ENCODE measurements at places on chromosomes 6 and 20.
A peak's percentile ranks its signal among the peaks of the same experiment; 100 is the strongest.

DNA sequence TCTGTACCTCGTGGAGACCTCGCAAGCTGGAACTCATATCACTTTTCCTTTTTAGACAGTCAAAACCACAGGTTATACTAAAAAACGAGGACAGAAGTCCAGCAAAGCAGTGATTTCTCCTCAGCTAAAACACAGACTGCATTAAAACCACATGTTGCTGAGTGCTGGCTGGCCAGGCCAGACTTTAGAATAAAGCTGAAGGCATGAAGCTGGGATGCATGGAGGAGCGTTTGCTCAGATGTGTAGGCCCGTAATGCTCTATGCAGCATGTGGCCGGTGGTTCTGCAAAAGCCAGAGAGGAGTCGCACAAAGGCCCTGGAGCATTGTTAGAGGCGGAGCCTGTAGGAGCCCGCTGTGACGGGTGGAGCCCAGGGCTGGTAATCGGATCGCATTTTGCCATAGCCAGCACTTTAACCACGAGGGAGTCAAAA lies 83.6 kb downstream of the SMOC2 start:
- DNase-seq = no peak

DNA sequence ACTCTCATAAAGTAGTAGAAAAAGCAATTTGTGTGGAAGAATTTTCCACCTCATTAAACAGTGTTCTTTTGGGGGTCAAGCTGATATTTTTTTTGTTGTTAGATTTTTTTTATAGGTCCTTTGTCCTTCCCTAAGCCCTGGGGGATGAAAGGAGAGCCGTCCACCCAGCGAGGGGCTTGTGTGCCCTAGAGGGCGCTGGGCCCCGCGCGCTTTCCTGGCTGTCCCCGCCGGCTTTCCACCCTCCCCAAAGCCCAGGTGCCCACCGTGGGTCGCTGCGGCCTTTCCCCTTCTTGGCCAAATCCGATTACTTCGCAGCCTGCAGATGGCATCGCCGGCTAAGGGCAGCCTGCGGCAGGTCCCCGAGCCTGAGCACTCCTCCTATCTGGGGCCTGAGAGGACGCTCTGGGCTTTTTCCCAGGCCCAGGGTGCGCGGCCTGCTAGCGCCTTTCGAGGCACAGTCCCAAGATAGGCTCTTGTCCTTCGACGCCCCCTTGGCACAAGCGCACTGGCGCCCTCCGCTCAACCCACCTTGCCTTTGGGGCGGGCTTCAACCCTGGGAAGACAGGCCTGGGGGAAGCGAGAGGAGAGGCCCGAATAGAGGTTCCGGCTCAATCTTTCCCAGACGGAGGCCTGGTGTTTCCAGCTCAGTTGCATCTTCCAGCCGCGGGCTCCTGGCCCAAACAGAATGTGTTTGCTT lies 33.6 kb downstream of the TFAP2A start:
- DNase-seq = no peak

DNA sequence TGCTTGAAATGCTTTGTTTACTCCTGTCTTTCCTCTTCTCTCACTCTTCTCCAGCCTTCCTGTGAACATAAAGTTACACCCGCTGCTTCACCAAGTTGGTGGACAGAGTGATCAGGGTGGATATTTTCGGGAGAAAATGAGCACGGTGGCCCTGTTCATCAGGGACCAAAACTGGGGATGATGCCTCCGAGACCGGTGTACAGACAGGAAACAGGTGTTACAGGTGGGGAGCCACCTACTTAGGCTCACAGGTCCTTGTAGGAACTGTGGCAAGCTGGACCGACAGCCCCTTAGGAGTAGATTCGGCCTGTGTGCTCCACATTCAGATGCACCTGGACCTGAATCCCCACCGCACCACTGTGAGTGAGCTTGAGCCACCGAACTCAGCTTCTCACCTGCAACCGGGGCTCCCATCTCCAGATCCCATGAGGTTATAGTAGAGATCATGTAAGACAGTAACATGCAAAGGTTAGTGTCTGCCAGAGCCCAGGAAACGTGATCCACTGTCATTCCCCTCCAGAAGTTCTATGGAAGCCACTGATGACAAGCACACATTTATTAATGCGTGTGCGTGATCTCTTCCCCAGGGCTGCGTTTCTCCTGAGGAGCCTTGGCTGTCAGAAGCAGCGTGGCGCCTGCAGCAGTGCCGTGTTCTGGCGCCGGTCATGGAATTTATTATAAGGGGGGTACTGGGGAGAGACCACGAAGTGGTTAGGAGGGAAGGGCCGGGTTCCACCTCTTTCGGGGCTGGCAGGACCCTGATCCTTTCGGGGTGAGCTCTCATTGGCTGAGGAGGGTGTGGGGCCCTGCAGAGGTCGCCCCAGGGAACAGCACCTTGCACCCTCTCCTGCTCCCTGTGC lies 94.2 kb downstream of the ERMARD start:
- DNase-seq = no peak

- DNase-seq = no peak
Measured at GRCh38 chr6:90285042-90285481, 11.6 kb downstream of the BACH2 start.

DNA sequence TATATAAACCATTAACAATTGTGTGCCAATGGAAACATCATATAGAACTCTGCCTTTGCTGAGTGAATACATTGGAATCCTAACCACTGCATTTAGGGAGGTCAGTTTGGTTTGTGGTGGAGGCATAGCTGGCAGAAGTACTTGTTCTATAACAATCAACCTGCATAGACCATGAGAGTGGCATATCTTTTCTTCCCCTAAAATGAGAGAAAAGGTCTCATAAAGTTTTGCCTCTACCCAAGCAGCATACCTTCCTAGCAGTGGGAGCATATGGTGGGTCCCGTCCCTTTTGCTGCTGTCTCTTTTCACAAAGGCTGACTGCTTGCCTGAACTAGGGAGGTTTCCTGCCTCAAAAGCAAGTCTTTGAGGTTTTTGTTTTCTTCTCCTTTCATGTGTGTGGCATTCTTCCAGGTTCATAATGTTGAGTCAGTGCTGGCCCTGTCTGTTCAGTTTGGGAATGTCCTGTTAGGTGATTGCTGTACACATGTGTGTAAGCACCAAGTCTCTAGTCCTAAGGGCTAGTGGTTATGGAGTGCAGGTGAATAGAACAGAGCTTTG lies 61.2 kb upstream of the SUPT3H start:
- DNase-seq = no peak

GRCh38 chr6:42047790-42048405 lies 2.4 kb upstream of the TAF8 start:
- no peak for DNase-seq

- DNase-seq = no peak
Measured at GRCh38 chr6:134310817-134311216, 7.1 kb downstream of the SGK1 start.

DNA sequence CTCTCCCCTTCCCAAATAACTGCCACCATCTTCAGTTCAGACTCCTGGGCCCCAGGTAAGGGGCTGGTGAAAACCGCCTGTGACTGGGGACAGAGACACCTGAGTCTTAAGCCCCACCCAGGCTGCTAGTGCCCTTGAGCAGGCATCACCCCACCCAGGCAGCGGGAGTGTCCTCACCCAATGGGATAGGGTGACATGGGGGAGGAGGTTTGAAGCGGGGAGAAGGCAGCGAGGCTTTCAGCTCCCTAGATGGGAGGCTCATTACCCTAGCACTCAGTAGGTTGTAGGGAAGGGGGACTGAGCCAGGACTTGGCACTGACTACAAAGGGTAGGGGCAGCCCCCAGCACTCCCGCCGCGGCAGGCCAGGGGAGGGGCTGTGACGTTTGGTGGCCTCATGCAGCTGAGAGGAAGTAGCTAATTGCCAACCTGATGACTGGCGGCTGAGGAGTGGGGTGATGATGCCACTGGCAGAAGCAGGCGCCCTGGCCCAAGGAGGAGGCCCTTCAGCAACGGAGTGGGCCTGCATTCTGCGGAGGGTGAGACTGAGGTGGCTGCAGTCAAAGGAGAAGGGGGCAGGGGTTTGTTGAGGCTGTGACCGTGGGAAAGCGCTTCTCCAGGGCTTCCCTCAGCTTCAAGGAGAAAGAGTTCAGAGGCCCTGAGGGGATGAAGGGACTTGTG lies 126.9 kb downstream of the MRPL14 start:
- no peak for DNase-seq

- no peak for DNase-seq
Measured at GRCh38 chr20:61067221-61067620, 184.8 kb upstream of the CDH4 start.

GRCh38 chr6:49675816-49676215 lies 37.5 kb downstream of the CRISP2 start:
- no peak for DNase-seq

DNA sequence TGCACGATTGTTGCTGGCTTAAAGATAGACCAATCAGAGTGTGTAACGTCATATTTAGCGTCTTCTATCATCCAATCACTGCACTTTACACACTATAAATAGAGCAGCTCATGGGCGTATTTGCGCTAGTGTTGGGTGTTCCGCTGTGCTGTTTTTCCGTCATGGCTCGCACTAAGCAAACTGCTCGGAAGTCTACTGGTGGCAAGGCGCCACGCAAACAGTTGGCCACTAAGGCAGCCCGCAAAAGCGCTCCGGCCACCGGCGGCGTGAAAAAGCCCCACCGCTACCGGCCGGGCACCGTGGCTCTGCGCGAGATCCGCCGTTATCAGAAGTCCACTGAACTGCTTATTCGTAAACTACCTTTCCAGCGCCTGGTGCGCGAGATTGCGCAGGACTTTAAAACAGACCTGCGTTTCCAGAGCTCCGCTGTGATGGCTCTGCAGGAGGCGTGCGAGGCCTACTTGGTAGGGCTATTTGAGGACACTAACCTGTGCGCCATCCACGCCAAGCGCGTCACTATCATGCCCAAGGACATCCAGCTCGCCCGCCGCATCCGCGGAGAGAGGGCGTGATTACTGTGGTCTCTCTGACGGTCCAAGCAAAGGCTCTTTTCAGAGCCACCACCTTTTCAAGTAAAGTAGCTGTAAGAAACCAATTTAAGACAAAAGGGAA lies 57.9 kb downstream of the TRIM38 start:
- peak; percentile 91 for DNase-seq

DNA sequence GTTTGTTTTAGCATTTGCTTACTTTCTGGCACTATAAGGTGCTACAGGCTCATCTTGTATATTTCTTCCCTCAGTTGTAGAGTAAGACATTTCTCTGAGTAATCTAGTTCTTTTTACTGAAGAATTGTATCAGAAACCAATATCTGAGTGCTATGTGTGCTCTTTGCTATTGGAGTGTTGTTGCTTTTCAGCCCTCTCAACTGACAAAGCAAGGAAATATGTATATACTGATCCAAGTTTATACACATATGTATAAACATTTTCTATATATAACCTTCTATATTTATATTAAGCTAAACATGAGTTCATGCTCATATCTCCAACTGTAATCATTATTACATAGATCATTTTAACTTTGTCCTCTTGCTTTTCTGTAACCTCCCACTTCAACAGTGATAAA lies 405.7 kb downstream of the RFPL4B start:
- DNase-seq = no peak

DNA sequence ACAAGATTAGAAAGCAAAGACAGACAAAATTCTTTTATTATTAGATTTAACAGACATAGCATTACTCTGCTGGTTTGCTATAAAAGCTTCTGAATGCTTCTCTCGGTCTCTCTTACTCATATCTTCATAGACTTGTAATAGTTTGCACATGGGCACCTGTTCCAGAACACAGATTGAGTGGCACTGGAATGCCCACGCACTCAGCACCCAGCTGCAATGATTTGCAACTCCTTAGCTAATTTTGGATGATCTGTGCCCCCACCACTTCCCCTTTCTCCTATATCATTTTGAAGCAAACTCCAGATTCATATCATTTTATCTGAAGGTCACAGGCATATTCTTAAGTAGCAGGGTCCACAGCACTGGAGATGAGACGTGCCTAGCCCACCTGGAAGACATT lies 148.8 kb downstream of the CFAP61 start:
- no peak for DNase-seq

GRCh38 chr20:33624399-33624798 lies 37.7 kb upstream of the C20orf144 start:
- peak; percentile 33 for DNase-seq

DNA sequence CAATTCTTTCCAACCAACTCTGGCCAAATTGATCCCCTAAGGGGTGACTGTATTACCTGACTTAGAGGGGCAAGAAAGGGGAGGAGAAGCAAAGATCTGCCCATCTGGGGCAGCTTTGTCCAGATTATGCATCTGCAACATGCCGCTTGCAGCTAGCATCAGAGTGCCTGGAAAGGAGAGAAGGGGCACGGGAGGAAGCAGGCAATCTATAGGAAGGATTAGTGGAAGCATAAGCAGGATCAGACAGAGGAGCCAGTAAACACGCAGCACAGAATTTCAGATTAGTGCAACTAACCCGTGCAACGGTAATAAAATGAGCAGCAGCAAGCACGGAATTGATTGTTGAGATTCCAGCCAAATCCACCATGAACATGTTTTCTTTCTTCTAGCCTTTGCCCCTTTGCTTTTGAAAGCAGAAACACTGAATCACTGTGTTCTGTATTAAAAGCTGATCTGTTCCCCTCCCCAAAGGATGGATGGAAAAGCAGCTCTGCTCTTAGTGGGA lies 643.6 kb upstream of the CHD6 start:
- no peak for DNase-seq

DNA sequence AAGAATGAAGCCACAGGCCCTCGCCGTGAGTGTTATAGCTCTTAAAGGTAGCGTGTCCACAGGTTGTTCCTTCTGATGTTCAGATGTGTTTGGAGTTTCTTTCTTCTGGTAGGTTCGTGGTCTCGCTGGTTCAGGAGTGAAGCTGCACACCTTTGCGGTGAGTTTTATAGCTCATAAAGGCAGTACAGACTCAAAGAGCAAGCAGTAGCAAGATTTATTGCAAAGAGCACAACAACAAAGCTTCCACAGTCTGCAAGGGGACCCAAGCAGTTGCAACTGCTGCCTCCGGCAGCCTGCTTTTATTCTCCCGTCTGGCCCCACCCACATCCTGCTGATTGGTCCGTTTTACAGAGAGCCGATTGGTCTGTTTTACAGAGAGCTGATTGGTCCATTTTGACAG lies 5.2 kb downstream of the HIVEP1 start:
- DNase-seq = no peak

DNA sequence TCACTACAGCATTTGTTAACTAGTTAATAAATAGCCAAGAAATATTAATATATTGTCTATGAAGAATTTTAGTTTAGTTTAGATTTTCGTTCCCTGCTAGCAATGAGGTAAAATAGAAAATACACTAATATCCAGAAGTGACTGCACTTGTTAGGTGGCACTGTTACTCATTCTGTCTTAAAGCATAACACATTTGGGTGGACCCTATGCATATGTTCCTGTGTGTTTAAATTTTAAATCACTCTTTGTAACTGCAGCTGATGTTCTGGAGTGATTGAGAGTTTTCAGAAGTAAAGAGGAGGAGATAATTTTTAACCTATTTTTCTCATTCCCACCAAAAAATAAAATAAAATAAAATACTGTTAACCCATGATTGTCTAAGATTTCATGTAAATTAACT lies 73.9 kb upstream of the SOX4 start:
- no peak for DNase-seq

- DNase-seq = no peak
Measured at GRCh38 chr20:47365023-47365764, 8.7 kb upstream of the ZMYND8 start.
